COLO829 (cell line): ENCODE measurements at places on chromosomes 1 and 21.

GRCh38 chr1:228245111-228245510, 37.3 kb downstream of the OBSCN start:
- DNase-seq: no peak

- DNase-seq: no peak
Measured at GRCh38 chr21:38678827-38679226, 126.9 kb upstream of the ETS2 start.

GRCh38 chr1:112417271-112417670, 21.3 kb downstream of the CTTNBP2NL start:
- DNase-seq: no peak

GRCh38 chr1:195373856-195374255, 1234.4 kb downstream of the KCNT2 start:
- no peak for DNase-seq

GRCh38 chr1:246618240-246618808, 52.1 kb downstream of the CNST start:
- no peak for DNase-seq

GRCh38 chr1:29590583-29591565, 354.6 kb downstream of the PTPRU start:
- DNase-seq: peak; percentile 41

DNA sequence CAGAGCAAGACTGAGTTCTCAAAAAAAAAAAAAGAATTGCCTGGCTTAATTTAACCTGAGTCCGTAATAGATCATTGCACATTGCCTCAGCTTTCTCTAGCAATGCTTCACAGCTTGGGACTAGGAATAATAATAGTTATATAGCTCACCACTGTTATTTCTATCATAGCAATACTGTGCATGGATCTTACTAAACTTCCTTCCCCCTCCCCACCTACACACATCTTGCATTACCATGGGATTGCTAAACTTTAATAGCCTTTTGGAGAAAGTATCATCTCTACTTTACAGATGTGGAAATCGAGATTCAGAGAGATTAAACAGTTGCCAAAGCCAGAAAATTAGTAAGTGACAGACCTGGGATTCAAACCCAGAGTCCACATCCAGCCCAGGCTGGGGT, 99.4 kb downstream of the ATP5PO start:
- DNase-seq: no peak

GRCh38 chr1:41496080-41497055, 11.9 kb upstream of the EDN2 start:
- no peak for DNase-seq
